ENCODE measurements at places on chromosomes 7 and 10.

GRCh38 chr10:78765726-78766335 lies 302.9 kb upstream of the ZMIZ1 start:
- no peak for DNase-seq

- no peak for DNase-seq
Measured at GRCh38 chr10:103666087-103666761, 172.7 kb downstream of the NEURL1 start.

DNA sequence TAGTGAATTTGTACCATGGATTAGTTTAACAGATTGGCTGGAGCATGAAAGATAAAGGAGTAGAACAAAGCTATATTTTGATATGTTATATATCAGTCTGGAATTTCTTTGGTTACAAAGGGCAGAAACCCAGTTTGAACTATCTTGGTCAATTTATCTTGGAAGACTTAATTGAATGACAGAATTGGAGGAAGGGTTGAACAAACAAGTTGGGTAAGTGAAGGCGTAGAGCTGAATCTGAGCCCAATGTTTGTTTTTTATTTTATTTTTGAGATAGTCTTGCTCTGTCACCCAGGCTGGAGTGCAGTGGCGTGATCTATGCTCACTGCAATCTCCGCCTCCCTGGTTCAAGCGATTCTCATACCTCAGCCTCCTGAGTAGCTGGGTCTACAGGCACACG lies 21.8 kb upstream of the JCAD start:
- no peak for DNase-seq

- no peak for DNase-seq
Measured at GRCh38 chr7:39727231-39728012, 104.0 kb downstream of the RALA start.

DNA sequence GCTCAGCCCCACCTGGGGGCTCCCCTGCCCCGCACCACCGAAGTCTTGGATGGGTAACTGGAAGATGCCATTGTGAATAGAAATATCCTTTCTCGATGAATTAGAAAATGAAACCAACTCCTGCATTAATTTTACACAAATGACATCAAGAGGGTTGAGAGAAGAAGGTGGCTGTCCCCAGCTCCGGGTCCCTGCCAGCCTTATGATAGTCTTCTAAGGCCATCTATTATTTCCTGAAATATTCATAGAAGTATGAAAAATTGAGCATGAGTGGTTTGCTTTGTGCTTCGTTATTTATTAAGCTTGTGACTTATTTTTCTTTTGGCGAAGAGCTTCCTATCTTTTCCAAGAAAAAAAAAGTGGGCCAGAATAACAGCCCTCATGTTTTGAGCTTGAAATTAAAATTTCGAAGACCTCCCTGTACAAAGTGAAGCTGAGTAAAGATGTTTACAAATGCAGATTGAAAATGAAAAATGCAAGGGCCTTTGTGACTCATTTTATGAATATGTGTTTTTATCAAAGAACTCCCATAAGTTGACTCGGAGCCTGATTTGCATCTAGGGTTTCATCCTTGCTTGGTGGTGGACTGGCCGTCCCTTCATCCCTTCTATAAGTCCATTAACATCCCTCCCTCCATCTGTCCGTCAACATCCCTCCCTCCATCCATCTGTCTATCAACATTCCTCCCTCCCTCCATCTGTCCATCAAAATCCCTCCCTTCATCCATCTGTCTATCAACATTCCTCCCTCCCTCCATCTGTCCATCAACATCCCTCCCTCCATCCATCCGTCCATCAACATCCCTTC lies 20.5 kb upstream of the CFAP46 start:
- no peak for DNase-seq

DNA sequence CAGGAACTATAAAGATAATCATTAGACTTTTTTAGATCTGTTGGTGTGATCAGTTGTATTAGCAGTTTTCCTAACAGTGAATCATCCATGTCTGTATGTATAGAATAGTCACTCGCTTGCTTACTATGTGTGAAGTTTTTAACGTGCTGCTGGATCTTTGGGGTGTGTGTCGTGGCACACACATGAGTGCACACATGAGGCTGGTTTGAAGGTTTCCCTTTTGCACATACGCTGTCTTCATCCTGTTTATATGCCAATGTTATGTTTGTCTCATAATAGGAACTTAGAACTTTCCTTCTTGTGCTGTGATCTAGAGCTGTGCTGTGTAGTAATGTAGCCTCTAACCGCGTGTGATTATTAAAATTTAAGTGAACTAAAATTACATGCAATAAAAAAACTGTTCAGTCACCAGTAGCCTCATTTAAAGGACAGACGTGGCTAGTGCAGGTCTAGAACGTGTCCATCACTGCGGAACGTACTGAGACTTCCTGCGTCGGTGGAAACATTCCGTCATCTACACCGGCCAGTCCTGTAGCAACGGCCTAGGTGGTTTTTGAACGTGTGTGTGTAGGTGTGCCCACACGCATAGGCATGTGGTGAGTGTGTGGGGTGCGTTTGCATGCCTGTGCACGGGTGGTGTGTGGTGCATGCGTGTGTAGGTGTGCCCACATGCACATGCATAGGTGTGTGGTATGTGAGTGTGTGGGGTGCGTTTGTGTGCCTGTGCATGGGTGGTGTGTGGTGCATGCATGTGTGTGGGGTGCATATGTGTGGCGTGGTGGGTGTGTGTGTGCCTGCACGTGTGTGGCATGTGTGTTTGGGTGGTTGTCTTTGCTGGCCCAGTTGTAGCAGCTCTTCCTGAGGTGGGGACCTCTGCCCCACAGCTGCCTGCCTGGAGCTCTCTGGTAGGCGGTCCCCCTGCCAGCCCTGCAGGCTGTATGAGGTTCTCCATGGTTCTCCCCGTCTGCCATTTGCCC lies 56.6 kb downstream of the INPP5A start:
- no peak for DNase-seq

GRCh38 chr7:91164506-91164905 lies 99.7 kb upstream of the FZD1 start:
- DNase-seq: no peak

DNA sequence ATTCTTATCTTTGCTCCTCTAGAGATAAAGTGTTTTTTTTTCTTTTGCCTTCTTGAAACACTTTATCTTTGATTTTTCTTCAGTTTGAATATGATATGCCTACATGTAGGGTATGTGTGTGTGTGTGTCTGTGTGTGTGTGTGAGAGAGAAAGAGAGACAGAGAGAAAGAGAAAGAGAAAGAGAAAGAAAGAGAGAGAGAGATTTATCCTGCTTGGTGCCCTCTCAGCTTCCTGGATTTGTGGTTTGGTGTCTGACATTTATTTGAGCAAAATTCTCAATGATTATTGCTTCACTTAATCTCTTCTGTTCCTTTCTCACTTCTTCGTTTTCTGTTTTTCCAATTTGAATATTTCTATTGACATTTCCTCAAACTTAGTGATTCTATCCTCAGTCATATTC lies 60.3 kb downstream of the RAB18 start:
- DNase-seq: no peak

DNA sequence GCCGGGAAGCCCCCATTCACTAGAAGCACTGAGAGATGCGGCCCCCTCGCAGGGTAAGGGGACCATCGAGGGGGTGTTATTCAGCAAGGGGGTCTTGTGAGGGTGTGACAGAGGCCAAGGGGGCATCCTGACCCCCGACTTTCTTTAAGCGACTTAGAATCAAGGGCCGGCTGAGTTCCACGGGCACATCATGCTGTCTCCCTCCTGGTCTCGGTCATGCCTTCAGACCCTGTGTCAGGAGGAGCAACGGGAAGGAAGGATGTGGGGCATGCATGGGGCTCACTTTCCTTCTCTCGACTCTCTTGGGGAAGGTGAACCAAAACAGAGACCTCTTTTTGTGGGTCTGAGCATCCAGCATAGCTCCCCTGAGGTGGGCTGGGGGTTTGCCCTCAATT lies 2.5 kb downstream of the ACSL5 start:
- DNase-seq: no peak

DNA sequence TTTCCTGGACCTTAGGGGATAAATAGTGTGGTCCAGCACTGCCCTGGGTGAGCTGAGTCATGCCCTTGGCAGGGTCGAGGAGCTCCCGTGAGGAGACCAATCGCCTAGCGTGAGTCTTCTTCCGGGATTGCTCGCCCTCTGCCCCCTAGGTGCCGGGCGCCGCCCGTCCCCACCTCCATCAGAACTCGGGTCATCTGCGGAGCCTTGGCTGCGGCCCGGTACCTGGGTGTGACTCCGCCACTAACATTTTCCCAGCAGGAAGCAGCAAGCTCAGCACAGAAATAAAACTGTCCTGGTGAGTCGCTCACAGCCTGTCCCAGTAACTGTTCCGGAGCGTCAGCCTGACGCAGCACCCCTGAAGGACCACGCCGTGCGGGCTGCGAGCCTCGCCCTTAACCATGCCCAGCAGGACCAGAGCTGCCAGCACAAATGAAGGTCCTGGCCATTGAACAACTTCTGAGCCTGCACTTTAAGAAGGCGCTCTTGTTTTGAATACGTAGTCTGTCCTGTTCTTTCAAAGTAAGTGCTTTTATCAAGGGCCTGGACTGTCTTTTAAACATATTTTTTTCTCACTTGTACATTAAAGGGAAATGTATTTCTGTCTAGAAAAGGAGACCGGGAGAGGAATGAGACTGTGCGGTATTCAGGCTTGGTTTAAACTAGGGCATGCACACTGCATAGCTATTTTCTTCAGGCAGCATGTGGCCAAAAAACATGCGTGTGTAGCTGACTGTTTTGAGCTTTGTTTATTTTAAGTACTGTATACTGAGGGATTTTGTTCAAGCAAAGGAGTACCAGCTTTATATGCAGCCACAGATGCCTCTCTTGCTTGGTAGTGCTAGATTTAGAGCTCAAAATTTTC lies 136.7 kb downstream of the HECW1 start:
- DNase-seq: no peak

DNA sequence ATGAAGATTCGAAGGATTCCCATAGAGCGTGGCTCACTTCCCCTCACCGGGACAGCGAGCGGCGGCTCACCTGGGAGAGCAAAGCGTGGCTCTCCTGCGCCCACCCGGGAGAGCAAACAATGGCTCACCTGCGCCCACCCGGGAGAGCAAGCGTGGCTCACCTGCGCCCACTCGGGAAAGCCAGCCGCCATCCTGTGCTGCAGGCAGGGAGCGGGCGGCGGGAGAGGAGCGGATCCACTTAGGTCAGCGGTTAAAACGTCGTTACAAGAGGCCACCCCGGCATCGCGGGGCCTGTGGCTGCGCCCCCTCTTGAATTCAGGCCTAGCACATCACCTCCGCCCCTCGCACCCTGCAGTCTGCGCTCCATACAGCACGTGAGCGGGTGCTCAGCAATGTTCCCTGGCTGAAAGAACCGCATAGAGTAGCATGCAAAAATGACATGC lies 461 bp upstream of the FIGNL1 start:
- DNase-seq: no peak

GRCh38 chr7:23106057-23106822 lies 655 bp downstream of the KLHL7 start:
- DNase-seq: peak; percentile 22

- no peak for DNase-seq
Measured at GRCh38 chr10:71820966-71821365, 30.1 kb downstream of the PSAP start.

- peak; percentile 5 for DNase-seq
Measured at GRCh38 chr10:101354328-101355071, 535 bp downstream of the BTRC start.

DNA sequence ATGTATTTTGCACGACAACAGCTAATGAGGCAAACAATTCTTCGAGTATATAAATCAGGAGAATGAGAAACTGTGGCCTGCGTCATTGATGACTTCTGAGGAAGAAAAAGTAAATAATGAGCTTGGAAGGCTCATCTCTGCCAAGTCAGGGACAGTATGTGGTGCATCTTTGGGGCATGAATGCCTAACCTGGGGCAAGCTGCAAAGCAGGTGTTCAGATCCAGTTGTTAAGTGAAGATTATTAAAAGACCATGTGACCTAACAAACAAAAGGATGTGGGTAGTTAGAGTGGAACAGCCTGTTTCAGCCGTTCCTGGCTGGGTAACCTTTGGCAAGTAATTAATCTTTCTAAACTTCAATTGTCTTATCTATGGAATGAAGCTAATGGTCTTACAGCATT lies 93.0 kb downstream of the LYZL2 start:
- no peak for DNase-seq

DNA sequence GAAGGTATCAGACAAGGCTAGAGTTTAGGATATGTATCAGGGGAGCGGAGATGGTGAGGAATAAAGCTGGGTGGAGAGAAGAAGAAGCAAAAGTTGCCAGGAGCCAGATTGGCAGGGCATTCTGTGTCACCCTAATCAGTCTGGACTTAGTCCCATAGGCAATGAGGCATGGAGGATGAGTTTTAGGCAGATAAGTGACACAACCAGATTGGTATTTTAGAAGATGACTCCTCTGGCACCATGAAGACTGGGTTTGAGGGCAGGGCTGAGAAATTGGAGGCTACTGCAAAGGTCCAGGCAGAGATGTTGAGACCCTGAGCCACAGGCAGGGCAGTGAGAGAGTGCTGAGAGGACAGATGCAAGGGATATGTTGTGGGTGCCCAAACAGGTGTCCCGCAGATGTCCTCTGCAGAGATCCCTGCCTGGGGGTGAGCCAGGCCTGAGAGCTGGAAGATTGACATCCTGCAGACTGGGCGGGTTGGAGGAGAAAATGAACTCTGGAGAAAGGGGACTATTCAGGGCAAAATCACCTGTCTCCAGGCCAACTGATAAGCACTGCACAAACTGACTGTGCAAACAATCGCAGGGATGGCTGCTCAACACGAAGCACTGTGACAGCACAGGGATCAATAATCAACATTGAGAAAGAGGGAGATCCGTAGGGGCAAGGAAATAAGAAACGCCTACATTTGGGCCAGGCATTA lies 11.9 kb upstream of the HABP2 start:
- DNase-seq: no peak

DNA sequence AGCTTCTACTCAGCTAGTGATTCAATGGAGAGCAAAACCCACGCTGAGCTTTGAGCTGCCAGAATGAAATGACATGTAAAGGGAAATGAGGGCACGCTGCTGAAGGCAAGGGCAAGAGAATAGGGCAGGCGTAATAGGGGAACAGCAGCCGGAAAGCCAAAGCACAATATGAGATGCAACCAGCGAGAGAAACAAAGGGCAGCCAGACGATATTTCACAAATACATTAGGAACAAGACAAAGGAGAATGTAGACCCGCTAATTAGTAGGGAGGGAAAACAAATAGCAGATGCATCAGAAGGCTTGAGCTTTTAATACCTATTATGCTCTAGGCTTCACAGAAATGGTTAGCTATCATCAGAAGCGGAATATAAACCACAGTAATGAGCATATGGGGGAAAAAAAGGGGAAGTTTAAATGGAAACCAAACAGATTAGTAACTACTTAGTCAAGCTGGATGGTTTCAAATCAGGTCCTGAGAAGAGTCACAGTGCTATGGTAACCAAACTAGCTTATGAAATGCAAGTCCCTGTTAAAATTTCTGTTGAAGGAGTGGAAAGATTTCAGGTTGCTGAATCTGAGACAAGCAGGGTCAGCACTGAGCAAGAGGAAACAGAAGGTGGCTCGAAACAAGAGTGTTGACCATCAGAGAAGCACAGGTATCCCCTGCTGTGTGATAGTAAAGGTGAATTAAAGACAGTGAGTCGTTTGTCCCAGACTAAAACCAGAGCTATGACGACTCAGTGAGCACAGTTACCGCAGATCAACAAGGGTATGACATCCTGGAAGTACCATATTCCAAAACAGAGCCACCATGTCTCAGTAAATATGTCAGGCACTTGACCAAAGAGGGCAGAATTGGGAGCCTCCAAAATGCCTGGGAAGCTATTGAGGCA lies 496.9 kb upstream of the CELF2 start:
- no peak for DNase-seq
